Left cardiac atrium (tissue), 4 donors: ENCODE measurements at places on chromosomes 3 and 15.

DNA sequence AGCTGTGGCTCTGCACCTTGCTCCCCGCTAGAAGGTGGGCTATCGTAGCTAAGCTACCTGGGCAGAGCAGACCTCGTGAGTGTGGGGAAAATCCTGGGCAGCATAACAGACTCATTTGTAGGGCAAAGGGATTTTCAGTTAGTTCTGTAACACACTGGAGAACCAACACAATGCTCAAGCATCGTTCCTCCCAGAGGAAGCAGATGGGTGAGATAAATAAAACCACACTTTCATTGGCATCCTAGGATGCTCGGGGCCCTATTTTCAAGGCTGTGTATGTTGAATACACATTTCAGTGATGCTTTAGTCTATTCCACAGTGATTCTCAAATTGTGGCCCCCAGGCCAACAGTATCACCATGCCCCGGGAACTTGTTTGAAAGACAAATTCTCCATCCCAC, 20.0 kb downstream of the LIPC start:
- no peak for DNase-seq

GRCh38 chr3:37124435-37124834, 49.9 kb downstream of the LRRFIP2 start:
- no peak for DNase-seq

DNA sequence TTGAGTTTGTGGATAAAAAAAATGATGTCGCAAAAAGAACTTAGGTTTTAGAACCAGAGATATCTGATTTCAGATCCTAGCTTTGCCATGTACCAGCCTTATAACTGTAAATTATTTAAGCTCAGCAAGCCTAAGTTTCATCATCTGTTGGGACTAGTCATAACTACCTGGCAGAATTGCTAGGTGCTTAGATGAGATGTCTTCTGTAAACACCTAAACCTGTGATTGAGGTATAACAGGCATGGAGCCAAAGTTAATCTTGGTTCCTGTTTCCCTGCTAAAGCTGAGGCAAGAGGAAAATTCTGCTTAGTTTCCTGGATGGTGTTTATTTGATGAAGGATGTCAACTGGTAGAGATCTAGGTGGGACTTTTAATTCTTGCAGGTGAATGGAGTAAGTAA, 331.3 kb upstream of the RBMS3 start:
- DNase-seq, result no peak

DNA sequence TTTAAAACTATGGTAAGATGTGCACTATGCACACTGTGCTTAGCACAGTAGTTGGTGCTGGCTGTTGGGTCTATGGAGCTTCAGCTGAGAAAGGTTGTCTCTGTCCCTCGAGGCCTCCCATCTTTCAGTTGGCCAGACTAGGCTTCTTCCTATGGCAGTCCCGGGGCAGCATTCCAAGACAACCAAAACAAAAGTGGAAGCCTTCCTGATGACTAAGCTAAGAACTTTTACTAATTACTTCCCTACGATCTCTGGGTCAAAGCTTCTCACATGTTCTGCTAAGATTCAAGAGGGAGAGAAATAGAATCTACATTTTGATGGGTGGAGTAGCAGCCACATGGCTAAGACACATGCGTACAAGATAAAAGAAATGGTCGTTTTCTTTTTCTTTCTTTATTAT, 342.8 kb downstream of the TUSC7 start:
- DNase-seq, result no peak

- DNase-seq, result no peak
Observed at GRCh38 chr3:81769299-81769698, 7.9 kb upstream of the GBE1 start.

DNA sequence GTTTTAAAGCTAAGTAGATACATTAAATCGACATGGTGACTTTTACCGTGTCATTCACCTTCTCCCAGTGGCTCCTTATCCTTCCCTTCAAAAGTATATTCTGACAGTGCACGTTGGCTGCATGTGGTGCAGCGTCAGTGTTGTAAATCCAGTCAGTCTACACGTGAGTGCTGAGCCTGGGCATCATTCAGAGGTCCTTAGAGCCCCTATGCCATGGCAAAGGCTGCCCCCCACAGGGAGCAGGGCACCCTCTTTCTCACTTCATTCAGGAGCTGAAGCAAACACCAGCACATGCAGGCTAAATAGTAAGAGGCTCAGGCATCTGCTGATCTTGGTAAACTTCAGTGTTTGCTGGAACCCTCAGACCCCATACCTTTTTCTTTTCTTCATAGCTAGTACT, 43.3 kb downstream of the RASGRP1 start:
- DNase-seq, result no peak

- no peak for DNase-seq
Observed at GRCh38 chr3:123105201-123106189, 38.7 kb downstream of the PDIA5 start.

- no peak for DNase-seq
Observed at GRCh38 chr15:57296473-57297162, 79.7 kb upstream of the CGNL1 start.

DNA sequence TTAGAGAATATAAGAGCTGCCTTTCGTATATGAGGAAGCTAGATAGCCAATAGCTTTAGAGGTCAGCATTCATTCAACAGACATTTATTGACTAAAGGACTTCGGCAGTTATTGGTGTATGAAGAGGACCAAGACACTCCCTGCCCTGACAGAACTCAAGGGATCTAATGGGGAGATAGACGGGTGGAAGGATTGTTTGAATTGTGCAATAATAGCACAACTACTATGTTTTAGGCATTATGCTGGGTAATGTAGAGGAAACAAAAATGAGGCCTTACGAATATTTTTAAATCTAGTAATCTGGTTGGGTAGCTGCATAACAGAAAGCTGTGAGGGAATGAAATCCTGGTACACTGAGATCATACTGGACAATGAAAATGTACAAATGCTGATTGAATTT, 5.0 kb downstream of the LRCH3 start:
- DNase-seq, result no peak

GRCh38 chr3:144351011-144351410, 379.4 kb downstream of the DIPK2A start:
- no peak for DNase-seq

- DNase-seq, result no peak
Observed at GRCh38 chr3:141960731-141961130, 84.3 kb downstream of the ATP1B3 start.
